ENCODE measurements at places on chromosomes 3 and 15. TPM values are rescaled to one million over a fixed set of nuclear protein-coding genes. Genes with fewer than 3 reads are reported as not detected.

DNA sequence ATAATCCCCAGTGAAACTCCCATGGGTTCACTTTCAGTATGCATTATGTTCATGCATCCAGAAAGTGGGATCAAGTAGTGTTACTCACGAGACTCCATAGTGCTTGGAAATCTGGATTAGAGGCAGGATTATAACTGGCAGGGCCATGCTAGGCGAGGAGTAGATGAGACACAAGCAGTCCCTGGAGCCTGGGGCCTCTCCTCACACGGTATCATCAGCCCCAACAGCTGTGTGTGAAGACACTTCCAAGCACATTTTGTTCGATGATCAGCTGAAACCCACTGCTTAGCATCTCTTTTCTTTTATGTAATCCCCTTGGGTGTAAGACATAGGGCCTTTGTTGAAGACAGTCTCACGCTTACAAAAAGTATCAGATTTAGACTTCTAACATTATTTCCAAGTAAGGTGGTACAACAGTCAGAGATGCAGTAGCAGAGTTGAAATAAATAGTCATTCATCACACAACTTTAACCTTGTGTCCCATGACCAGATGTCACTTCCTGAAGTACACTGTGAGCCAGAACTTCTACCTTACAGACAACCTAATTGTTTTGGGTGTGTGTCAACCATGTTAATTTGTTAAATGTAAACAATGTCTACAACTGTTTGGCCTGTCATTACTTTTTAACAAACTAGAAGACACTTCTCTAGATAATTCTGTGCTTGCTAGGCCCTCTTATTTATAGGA lies 116.9 kb downstream of the GADL1 start:
- no peak for DNase-seq

DNA sequence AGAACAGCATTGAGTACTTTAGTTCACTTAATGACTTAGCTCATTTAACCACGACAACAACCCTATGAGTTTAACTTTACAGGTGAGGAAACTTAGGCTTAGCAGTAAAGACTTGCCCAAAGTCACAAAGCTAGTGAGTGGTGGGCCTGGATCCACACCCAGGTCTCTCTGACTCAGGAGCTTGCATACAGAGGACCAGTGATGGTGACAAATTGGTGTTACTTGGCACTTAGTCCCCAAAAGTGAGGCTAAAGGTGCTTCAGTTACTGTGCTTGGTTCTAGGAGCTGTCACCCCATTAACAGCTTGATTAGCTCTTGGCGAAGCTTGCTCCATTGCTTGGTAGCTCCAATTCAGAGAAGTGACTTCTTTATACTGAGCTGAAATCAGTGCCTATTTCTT lies 6.1 kb downstream of the CELF6 start:
- DNase-seq = no peak

DNA sequence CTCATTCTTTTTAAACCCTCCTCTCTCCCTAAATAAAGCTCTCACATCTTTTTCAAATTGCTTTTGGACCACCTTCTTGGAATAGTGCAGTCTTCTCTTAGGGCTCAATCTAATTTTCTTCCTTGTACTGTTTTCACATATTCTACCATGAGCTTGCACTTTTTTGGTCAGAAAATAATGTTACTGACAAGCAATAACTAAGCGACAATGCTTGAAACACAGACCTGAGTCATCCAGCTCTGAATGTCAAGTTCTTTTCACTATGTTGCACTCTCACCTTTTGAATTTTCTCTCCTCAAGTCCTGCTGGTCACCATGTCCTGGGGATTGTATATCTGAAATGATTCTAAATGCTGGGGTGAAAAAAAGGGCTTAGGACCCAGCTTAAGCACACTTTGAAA lies 8.9 kb downstream of the TNFAIP8L3 start:
- DNase-seq = no peak

GRCh38 chr15:60390871-60391501 lies 6.8 kb downstream of the ANXA2 start:
- no peak for DNase-seq

DNA sequence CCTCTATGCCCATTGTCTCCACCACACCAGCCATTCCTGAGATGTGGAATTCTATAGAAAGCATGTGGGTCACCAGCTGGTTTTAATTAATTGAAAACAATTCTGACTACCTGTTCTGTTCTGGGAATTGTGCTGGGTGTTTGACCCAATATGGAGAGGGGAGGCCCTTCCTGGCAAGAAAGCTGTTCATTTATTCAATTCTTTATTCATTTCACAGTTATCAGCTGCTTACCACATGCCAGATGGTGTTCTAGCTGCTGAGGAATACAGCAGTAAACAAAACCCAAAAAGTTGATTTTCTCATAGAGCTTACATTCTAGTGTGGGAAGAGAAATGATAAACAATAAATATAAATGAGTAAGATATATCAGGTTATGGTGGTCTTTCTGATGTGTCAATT lies 296.1 kb upstream of the RASGRP1 start:
- no peak for DNase-seq

DNA sequence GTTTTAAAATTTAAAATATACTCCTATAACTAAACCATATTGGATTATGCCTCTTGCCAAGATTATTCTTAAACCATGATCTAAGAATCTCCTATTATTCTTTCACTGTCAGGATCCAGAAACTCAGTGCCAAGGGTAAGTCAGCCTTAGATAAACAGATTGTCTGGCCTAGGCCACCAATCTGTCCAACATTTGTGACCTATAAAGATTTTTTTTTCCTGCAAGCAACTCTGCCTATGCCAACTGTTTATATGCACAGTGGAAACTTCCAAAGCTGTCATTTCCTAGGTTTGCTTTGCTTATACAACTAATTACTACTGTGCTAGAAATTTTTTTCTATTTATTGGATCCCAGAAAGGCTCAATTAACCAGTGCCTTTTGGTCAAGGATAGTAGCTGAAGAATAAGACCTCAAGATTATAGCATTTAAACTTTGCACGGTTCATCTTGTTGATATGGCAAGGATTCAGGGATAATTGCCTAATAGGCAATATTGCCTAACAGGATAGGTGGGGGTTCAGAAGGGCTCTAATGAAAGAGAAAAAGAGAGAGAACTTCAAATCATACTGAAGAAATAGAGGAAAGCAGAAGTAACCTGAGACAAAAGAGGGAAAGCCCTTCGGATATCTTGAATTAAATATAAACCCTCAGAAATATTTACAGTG lies 22.8 kb downstream of the GAP43 start:
- DNase-seq = no peak

GRCh38 chr3:9279966-9280365 lies 30.5 kb upstream of the SRGAP3 start:
- DNase-seq = no peak

GRCh38 chr3:60775985-60776384 lies 475.3 kb downstream of the FHIT start:
- no peak for DNase-seq

- no peak for DNase-seq
Measured at GRCh38 chr15:27965546-27965945, 133.6 kb downstream of the OCA2 start.

GRCh38 chr15:74829486-74829885 lies 3.1 kb downstream of the CPLX3 start:
- DNase-seq = no peak

DNA sequence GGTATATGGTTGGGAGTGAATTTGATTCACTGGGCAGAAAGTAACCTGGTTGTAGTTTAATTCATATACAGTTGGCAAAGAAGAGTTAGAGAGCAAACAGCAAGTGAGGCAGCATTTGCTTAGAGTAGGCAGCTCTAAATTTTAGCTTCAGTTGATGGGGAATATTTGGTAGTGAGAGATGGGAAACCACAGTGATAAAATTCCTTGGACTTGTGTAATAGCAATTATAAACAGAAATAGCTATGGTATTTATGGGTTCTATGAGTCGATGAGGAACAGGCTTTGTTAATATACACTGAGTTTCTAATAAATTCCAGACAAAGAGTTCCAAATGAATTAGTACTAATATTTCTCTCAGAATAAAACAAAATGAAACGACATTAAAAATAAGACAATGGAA lies 894.0 kb downstream of the ROBO2 start:
- DNase-seq = no peak

DNA sequence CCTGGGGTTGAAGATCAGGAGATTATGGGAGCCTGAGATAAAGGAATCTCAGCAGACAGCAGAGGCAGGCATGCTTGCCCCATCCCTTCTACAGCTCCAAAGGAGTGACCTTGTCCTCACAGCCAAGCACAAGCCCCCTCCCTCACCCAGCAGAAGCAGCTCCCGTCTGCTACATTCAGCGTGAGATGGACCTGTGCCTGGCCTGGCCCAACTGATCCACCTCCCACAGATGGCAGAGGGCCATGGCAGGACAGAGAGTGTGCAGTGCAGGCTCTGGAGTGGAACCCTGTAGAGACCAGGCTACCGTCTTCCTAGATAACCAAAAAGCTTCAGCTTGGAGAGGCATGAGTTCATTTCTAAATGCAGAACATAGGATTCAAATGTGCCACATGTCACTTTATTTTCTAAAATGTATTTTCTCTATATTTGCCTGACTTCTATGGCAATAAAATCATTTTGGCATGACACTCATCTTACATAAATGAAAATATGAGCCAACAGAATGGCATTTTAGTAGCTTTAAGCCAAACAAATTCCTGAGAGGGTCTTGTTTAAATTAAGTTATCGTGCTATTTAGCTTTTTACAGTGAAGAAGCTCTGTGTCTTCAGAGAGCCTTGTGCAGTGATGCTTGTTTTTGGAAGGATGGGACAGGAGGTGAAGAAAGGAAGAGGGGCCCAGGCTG lies 43.7 kb downstream of the SLC12A8 start:
- DNase-seq = no peak

DNA sequence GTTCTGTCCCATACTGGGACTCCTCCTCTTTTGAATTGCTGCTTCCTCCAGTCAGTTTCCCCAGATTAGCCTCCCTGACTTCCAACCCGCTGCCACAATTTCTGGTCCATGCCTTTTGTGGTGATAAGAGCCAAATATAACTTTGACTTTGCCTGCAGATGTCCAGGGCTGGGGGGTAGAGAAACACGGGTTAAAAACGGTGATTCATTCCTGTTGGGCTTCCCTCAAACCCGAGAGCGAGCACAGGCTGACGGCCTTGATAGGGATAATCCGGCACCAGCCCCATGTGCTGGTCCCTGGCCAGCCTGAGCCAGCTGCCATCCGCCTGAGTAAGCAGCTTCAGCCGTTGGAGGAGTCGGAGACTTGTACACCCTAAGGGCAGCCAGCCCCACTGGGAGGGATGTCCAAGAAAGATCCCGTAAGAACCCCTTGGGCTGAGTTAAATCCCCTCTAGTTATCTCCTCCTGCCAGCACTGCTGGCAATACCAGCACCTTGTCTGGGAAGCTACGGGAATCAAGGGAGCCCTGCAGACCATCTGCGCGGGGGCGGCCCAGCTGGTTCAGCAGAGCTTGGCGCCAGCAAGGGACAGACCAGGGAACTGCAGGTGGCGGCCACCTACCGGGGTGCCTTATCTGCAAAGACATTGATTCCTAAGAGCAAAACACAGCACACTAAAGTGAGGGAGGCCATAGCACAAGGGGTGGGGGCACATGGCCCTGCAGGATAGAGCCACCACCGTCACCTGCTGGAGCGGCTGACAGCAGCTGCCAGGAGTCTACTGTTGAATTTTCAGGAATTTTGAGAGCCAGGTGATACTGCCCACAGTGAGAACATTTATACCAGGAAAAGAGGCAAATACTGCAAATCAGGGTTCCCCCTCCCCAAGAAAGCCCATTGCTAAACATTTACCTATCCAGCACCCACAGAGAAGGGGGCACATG lies 18.1 kb downstream of the CSPG4 start:
- peak; percentile 61 for DNase-seq

- no peak for DNase-seq
Measured at GRCh38 chr3:23804441-23805209, 1.1 kb upstream of the UBE2E1 start.

- DNase-seq = peak; percentile 45
Measured at GRCh38 chr3:47009225-47010110, 30.0 kb downstream of the NBEAL2 start.

Gene CDHR4
- total RNA-seq = 0.27 TPM

Gene GOLGA6L9
- 1.3 TPM for total RNA-seq
